ENCODE measurements at places on chromosomes 12 and 14.

DNA sequence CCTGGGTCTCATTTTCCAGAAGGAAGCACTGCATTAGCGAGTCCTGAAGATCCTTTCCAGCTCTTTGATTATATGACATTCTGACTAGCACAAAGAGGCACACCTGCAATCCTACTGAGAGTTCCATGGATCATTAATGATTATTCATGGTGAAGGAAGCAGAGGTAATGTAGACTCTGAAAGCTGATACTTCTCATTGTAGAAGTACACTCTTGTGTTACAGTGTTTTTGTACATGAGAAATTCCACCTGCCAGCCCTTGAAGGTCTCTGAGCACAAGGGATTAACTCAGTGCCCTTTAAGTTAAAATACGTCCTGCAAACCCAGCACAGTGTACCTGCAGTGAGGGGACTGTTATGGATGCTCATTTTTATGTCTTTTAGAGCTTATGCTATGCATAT, 558.8 kb upstream of the FBXO33 start:
- no peak for DNase-seq

- no peak for DNase-seq
Measured at GRCh38 chr12:221736-222135, 7.8 kb upstream of the SLC6A12 start.

GRCh38 chr14:81301371-81301770, 80.6 kb upstream of the GTF2A1 start:
- DNase-seq: no peak

DNA sequence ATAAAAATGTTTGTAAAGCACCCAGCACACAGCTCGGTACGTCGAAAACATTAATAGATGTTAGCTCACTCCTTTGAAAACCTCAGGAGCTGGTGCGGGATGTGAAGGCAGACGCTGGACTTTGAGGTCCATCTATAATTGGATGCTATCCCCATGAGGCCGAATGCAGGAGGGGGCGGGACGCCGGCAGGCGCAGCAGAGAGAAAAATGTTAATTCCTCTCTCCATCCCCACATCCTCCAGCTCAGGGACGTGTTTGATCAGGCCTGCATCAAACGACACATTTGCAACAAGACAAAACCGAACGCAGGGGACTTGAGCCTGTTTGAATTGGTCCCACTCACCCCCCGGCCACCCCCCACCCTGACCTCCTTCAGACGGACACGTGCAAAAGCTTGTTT, 231.0 kb downstream of the RBM19 start:
- no peak for DNase-seq

DNA sequence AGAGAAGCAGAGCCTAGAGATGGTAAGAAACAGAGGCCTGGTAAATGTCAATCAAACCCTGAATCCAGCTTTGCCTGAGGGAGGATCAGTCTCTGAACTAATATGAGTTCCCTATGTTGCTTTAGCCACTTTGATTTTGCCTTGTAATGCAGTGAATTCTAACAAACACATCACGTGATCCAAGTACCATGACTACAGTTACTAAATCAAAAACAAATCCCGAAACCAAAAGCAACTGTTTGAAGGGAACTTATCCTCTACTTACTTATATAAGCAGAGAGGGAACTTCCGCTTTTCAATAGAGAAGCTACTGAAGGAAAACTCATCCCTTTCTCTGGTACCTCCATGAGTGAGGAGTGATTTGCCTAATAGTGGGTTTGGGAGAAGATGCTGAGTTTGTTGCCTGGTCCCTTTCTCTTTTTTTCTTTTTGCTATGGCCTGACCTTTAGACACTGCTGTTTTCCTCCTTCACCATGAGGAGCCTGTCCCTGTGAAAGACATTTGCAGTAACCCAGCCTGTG, 7.7 kb upstream of the PPTC7 start:
- no peak for DNase-seq

DNA sequence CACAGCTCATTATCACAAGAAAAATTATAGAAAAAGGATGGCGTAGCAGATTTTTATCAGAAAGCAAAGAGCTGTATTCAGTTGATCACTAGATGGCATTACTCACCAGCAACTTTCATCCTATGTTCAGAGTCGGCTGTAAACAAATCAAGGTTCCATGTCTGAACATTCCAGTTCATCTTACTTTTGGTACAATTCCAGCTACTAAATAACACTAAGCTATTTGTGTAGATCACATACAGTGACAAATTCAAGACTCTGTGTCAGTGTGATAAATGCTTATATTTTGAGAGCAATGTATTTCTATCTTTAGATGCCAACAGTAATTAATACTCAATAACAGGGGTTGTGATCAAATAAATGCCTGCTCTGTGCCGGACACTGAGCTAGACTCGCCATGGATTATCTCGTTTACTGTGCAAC, 30.1 kb downstream of the NRDE2 start:
- DNase-seq: no peak

GRCh38 chr14:103109535-103110441, 13.5 kb upstream of the TNFAIP2 start:
- DNase-seq: no peak

- DNase-seq: no peak
Measured at GRCh38 chr12:122023339-122024131, 1.9 kb downstream of the BCL7A start.

GRCh38 chr12:49060237-49061156, at the start of gene KMT2D:
Gene KMT2D, minus strand, starts transcription at chr12:49060794. Its CDS starts 5,470 bp downstream, at chr12:49055324.
- no peak for DNase-seq

- no peak for DNase-seq
Measured at GRCh38 chr12:15304296-15304695, 18.0 kb upstream of the PTPRO start.

GRCh38 chr14:55851301-55851700, 266.9 kb upstream of the PELI2 start:
- no peak for DNase-seq

GRCh38 chr12:130413909-130414308, 76.2 kb downstream of the PIWIL1 start:
- DNase-seq: no peak

DNA sequence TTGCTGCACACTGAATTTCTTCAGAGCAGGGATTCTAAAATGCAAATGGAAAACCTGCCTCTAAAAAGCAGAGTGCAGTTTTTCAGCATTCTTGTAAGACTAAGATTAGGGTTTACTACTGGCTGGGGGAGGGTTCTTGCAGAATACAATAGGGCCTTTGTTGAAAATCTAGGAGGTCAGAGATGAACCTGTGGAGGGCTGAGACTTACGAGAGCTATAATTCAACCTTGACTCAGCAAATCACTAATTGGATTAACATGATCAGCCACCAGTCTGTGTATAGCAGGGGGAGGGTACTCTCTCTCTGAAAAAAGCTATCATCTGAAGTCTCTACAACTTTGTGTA, 92.6 kb upstream of the HIF1A start:
- no peak for DNase-seq

DNA sequence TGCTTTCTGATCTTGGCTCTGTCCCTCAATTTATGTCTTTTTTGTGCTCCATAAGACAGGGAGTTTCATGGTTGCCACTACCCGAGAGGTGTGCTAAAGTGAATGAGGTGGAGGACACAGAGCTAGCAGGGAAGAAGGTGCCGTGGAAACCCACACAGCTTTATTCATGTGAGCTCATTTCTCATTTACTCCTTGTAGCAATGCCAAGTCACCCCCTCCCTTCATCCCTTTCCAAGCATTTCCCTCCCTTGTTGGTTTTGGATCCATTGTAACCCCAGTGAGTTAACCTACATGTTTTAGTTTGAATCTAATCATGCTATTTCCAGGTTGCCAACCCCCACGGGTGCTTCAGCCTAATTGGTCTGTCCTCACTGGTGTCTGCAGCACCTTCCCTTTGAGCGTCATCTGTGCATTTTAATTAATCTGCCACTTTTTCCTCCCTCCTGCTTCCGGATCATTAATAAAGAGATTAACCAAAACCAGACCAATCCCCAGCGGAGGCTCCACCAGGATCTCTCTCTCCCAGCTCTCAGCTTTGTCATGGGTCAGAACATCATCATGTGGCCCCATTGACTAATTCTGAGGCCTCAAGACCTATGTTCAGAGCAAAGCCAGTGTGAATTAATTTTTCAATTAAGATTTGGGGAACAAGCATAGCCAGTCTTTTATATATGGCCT, 56.2 kb downstream of the NTF3 start:
- DNase-seq: no peak

GRCh38 chr12:69397978-69398377, 38.4 kb downstream of the YEATS4 start:
- DNase-seq: no peak

- no peak for DNase-seq
Measured at GRCh38 chr12:61823102-61823501, 437.1 kb upstream of the USP15 start.

- DNase-seq: no peak
Measured at GRCh38 chr12:98146487-98146886, 368.9 kb upstream of the TMPO start.

DNA sequence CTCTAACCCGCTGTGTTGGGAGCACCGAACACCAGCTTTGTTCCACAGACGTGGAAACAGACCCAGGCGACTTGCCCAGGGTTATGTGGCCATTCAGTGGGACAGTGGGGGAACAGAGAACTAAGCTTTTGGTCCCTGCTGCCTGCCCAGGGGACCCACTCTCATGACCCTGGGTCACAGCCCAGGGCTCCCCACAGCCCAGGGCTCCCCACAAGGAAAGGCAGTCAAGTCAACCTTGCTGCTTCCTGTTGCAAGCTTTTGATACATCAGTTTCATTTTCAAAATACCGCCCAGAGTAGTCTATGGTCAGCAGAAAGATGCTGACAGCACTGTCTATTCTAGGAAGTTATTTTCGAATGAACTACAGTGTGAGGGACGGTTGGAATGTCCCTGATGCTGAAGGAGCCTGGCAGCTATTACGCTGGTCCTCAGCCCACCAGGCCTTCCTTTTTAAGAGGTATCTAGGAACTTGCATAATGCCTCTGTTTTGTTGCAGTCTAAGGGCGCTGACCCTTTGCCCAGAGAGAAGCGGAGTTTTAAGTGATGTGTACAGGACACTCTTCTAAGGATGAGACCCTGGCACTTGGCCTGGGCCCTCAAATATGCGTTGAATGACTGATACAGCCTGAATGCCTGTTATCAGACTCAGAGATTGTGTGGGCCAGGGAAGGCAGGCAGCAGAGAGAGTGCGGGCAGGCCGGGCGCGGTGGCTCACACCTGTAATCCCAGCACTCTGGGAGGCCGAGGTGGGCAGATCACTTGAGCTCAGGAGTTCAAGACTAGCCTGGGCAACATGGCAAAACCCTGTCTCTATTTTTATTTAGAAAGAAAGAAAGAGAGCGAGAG, 12.6 kb upstream of the TTC7B start:
- DNase-seq: no peak

GRCh38 chr14:54676812-54677708, 110.1 kb downstream of the SAMD4A start:
- no peak for DNase-seq

DNA sequence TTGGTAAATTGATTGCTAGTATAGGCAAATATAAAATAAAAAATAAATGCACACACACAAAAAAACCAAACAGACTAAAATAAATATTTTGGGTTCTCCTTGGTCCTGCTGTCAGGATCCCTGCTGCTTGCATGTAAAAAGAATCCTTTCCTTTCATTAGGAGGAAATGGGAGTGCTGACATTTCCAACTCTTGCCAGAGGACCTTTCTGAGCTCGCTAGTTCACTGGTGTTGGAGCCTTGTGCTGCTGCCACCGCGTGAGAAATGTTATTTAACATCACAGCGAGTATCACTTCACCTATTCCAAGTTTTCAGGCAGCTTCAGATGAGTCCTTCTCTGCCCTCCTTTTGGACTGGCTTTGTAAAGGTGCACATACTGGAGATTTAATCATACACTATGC, 358.9 kb downstream of the NPAS3 start:
- DNase-seq: no peak

- no peak for DNase-seq
Measured at GRCh38 chr14:51652168-51653078, 713 bp downstream of the FRMD6 start.

- DNase-seq: no peak
Measured at GRCh38 chr12:126061777-126062176, 996.5 kb downstream of the AACS start.

Data from vagina (tissue), 2 donors.